CD4-positive, alpha-beta T cell (primary cell): ENCODE measurements at places on chromosomes 11 and 22. TPM values are rescaled to one million over a fixed set of nuclear protein-coding genes. Genes with fewer than 3 reads are reported as not detected.

The MYBPC3 gene
- total RNA-seq = not detected

The TRPM5 gene
- 0.91 TPM for total RNA-seq

The UPK2 gene
- total RNA-seq = 0.27 TPM

The B3GAT1 gene
- total RNA-seq = 0.14 TPM

The WBP2NL gene
- 1.7 TPM for total RNA-seq

The PYGM gene
- total RNA-seq = 6.0 TPM

The UPB1 gene
- 3.7 TPM for total RNA-seq

The ARVCF gene
- 2.5 TPM for total RNA-seq

The CNGA4 gene
- not detected for total RNA-seq

The PLEKHA7 gene
- total RNA-seq = 4.5 TPM

The NRXN2 gene
- total RNA-seq = 0.05 TPM

The PNPLA3 gene
- total RNA-seq = not detected

The DAGLA gene
- 0.52 TPM for total RNA-seq

The CYTH4 gene
- total RNA-seq = 138 TPM

GRCh38 chr11:1753229-1753928 lies 3.0 kb upstream of the IFITM10 start:
- DNase-seq = no peak

GRCh38 chr22:27647540-27647939 lies 154.0 kb downstream of the MN1 start:
- DNase-seq = no peak

- DNase-seq = no peak
Measured at GRCh38 chr22:49047447-49047846, 780.2 kb downstream of the BRD1 start.

DNA sequence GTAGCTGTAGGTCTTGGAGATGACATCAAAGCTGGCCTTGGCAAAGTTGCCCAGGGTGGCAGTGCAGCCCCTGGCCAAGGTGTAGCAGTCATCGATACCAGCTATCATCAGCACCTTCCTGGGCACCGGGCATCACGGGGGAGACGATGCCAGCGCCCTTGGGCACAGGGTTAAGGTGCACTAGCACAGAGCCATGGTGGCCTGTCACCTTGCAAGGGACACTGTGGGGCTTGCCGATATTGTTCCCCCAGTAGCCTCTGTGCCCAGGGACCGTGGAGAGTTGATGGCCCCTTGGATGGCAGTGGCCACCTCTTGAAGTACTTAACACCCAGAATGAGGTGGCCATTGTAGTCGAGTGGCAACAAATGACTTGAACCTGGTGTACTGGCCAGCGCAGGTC lies 44.4 kb upstream of the FTH1 start:
- no peak for DNase-seq

DNA sequence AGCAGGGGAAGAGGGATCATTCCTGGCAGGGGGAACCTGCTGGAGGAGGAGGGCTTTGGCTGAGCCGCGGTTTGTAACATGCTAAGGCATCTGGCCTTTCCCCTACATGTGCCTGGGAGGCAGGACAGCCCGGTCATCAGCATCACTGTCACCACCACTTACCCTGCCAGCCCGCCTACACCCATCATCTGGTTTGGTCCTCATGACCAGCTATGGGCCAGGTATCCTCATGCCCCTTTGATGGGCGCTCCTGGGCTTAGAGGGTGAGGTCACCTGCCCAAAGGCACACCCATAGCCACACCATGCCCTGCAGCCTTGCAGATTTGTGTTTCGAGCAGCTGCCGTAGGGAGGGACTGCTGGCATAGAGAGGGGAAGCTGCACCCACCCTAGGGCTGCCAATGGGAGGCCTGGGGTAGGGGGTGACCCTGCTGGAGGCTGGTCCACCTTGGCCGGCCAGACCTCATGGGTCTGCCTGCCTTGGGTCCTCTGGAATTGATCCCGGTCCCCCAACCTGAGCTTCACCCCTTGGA lies 2.6 kb downstream of the MRGPRF start:
- DNase-seq = no peak

- no peak for DNase-seq
Measured at GRCh38 chr22:24315367-24315966, 44.8 kb downstream of the SPECC1L start.

DNA sequence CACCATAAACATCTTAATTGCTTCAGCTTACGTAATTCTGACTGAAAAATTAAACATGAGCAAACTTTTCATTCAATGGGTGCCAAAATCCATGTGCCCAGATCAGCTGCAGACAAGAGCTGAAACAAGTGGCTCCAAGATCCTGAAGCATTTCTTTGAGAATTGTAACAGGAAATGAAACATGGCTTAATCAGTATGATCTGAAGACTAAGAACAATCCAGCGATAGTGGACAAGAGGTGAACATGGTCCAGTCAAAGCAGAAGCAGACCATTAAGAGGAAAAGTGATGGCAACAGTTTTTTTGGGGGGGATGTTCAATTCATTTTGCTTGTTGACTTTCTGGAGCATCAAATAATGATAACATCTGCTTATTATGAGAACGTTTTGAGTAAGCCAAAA lies 1964.5 kb upstream of the RAG2 start:
- no peak for DNase-seq

GRCh38 chr22:45472426-45472825 lies 30.3 kb upstream of the FBLN1 start:
- DNase-seq = no peak

- no peak for DNase-seq
Measured at GRCh38 chr11:5541427-5541826, 6.9 kb downstream of the OR52H1 start.

DNA sequence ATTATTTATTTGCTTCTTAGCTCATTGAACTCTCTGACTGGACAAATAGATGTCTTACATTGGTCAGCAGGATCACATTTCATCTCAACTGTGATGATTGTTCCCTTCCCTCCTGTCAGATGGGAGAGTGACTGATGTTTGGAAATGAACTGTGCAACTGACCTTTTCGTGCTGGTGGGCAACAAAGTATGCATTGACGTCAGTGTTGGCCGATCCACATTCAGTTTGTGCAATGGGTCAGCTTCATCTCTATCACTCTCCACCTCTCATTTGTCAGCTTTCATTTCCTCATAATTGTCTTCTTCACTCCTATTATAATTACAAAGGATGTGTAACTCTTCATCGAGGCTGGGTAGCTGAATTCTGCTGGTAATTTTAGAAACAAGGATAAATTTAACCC lies 71.3 kb downstream of the PPP2R1B start:
- DNase-seq = no peak

- no peak for DNase-seq
Measured at GRCh38 chr11:106785913-106786650, 232.2 kb downstream of the GUCY1A2 start.

- no peak for DNase-seq
Measured at GRCh38 chr11:24925091-24925490, 428.2 kb downstream of the LUZP2 start.

GRCh38 chr22:39309881-39310714 lies 9.3 kb downstream of the RPL3 start:
- DNase-seq = no peak

DNA sequence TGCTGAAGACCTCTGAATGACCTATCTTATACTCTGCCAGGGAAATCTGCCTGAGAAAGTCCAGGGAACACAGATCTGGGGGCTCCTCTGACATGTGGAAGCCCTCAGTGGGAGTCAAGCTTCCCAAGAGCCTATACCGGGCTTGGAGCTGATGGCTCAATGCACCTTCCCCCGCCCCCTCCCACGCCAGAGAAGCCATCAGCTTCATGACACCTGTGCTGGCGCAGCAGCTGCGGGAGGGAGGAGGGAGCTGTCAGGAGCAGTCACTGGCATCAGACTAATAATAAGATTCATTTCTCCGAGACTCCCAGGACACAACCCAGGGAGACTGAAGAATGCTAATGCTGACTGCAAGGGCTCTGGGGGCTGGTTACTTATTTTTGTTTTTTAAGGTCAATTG lies 47.8 kb downstream of the SPATA19 start:
- no peak for DNase-seq

- no peak for DNase-seq
Measured at GRCh38 chr11:42311514-42311913, 852.1 kb upstream of the LRRC4C start.

DNA sequence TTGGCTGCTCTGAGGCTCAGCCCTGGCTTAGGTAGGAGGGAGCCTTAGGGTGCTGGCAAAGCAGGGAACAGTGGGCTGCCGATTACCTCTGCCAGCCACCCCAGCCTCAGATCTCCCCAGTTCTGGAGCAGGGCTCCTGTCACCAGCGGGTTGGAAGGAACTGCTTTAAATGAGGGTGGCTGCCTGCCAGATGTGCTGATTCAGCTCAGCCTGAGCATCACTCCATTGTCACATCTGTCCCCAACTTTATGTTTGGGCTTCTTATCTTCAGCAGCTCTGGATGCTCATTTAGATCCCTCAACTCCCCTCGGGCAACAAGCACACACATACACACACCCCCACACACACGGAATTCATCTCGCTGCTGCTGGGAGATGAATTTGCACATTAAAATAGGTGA lies 16.9 kb upstream of the ANKK1 start:
- no peak for DNase-seq

GRCh38 chr11:10752061-10752460 lies 1.0 kb downstream of the CTR9 start:
- no peak for DNase-seq

DNA sequence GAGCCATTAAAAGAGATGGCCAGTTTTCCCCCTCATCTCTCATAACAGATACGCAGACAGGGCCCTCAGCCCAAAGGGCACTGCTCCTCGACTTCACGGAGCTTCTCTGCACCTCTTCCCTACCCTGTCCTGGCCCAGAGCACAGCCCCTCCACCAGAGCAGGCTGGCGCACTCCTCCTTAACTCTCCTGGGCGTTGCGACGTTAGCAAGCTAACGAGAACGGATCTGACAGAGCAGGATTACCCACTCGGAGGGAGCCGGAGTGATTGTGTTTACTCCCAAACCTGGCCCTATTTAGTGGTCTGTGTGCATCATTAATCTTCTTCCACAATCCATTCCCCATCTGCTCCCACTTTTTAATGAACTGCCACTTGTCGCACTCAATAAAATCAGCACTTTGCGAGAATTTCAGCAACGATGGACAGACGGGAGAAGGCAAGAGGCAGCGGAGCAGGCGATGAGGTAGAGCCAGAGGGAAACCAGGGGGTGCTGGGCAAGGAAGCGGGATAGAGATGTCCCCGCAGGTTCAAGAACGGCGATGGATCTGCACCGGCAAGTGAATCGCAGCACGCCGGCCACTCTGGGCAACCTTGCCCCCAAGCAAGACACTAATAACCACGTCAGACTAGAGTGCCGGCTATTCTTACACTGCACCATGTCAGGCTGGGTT lies 159.4 kb downstream of the BUD13 start:
- DNase-seq = no peak

DNA sequence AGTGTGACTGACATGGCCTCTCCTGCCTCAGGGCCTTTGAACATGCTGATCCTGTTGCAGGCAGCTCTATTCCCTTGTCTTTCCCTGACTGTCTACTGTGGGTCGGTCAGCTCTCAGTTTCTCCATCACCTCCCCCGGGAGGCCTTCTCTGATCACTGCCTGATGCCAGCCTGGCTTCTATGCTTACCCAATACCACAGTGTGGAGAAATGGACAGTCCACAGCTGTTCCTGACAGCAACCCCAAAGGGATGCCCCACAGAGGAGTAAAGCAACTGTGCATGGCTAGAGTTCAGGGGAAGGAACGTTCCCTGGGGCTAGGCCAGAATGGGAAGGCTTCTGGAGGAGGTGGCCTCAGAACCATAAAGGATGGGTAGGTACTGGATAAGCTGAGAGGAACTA lies 354.3 kb downstream of the MIAT start:
- DNase-seq = no peak

DNA sequence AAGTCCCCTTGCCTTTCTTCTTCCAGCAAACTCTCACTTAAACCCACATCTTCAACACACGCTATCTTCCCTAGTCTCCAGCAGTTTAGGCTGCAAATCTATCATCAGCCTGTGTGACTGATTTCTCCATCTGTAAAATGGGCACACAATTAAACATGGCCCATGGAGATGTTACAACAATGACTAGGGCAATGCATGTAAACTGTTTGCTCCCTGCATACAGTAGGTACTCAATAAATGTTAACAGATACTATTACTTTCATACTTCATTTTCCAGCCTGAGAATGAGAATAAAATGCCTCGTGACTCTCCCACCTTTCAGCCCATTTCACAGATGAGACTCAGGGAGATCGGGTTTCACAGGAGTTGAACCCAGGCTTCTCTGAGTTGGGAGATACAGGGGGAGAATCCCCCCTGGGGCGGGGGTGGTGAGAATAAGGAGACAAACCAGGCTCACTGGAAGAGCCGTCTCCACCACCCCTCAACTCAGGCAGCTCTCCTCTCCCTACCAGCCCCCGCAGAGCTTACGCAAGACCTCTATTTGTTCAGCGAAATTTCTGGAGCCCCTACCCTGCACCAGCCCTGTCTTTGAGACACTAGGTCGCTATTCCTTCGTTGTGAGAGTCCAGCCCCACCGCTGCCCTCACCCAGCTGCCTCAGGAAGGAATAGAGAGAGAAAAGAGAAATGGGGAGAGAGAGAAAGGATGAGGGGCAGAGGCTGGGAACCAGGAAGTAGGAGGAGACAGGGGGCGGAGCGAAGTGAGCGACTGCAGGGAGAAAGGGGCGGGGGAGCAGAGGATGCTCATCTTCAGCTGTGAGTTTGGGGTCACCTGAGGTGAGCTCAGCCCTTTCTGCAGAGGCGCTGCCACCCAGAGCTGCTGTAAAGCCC lies 42.1 kb upstream of the KLHL35 start:
- peak; percentile 25 for DNase-seq

GRCh38 chr11:46633291-46634217 lies 16.2 kb downstream of the ATG13 start:
- no peak for DNase-seq

GRCh38 chr11:64787526-64788320 lies 9.4 kb upstream of the SF1 start:
- peak; percentile 56 for DNase-seq

- peak; percentile 50 for DNase-seq
Measured at GRCh38 chr11:13238879-13239514, 38.6 kb upstream of the BMAL1 start.

DNA sequence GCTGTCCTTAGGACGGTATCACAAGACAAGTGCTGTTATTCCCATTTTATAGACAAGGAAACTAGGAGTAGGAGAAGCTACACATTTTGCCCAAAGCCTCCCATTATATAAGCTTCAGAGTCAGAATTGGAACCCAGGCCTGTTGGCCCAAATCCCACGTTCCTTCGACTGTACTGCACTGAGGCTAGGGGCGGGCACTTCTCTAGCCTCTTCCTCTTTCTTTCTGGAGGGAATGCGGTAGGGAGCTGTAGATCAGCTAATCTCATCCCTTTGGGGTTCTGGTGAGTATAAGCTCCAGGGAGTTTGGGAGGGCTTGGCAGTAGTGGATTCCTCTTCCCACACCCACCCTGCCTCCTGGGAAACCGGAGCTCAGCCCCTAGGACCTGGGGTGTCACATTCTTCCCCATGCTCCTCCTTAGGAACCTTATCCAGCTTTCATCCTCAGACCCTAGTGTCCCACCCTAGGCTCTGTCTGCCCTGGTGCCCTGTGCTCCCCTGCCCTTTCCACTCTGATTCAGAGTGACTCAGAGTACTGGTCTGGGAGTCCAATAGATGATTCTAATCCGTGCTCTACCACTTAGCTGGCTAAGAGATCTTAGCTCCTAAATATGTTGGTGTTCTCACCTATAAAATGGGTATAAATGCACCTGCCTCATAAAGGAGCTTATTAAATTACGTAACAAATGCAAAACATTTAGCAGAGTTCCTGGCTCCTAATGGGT lies 29.3 kb downstream of the PHLDB1 start:
- DNase-seq = no peak
